ENCODE measurements at places on chromosomes 5 and 9. TPM values are rescaled to one million over a fixed set of nuclear protein-coding genes. Genes with fewer than 3 reads are reported as not detected.

The ST6GALNAC4 gene
- total RNA-seq, result 19.5 TPM

The AJM1 gene
- 1.4 TPM for total RNA-seq

The FOXD4L5 gene
- total RNA-seq, result not detected

The PCDHGA2 gene
- total RNA-seq, result 0.89 TPM

The IZUMO3 gene
- not detected for total RNA-seq

The PCDHGB1 gene
- 0.44 TPM for total RNA-seq

The LCN12 gene
- 0.12 TPM for total RNA-seq

The RALGDS gene
- total RNA-seq, result 19.3 TPM

The GSN gene
- 530 TPM for total RNA-seq

The MARCOL gene
- total RNA-seq, result not detected

The CDO1 gene
- 3.4 TPM for total RNA-seq

The ZNF454 gene
- total RNA-seq, result 1.7 TPM

The SOHLH1 gene
- total RNA-seq, result not detected

The DBH gene
- total RNA-seq, result not detected

The NEK6 gene
- 35.6 TPM for total RNA-seq

The SGCD gene
- total RNA-seq, result 3.7 TPM

The CDH9 gene
- not detected for total RNA-seq

The OMD gene
- not detected for total RNA-seq

The PITX1 gene
- total RNA-seq, result 1.5 TPM

The HMMR gene
- 99.1 TPM for total RNA-seq

The CER1 gene
- total RNA-seq, result not detected

The TEK gene
- total RNA-seq, result 3.6 TPM

The PCDHB8 gene
- total RNA-seq, result 0.11 TPM

The ZNF366 gene
- under 0.01 TPM for total RNA-seq
